ENCODE measurements at places on chromosomes 6 and 20.
A peak's percentile ranks its signal among the peaks of the same experiment; 100 is the strongest.

GRCh38 chr20:63641146-63641791, 12.0 kb downstream of the STMN3 start:
- no peak for DNase-seq

- peak; percentile 8 for DNase-seq
Observed at GRCh38 chr20:18428490-18429173, 38.2 kb downstream of the DZANK1 start.

DNA sequence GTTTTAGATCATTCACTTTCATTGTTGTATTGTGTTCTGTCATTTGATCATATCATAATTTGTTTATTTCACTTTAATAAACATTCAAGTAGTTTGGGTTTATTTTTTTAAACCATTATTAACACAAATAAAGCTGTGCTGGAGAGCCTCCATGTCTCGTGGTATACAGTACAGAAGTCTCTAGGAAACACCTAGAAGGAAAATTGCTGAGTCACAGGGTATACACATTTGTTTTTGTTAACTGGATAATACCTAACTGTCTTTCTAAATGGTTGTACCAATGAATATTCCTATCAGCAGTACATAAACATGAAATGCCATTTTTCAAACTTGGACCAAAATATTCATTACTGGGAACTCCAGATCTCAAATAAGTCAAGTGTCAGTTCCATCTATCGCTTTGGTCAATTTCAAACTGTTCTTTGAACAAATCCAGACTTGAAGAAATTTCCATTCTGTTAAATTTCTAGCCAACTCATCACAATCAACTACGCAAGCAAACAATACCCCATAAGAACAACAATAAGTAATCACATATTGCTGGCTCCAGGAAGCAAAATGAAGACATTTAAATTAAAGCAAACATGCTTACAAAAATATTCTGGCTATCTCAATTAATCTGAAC, 138.1 kb downstream of the ATXN1 start:
- DNase-seq: no peak

DNA sequence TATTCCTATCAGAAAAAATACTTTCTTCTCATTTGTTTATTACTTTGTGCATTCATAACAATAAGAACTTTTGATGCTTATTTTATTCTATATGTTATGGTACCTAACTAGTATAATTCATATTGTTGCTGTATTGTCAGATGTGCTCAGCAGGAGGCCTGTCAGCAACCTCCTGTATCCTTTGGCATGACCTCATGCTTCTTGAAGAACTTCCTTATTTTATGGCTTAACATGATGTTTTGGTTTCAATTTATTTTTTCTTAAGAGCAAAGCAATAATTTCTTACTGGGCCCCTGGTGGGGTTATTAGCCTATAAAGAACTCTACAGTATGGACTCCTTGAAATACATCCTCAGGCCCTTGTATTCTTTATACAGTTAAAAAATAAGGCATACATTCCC, 17.3 kb downstream of the GGTLC1 start:
- DNase-seq: no peak

DNA sequence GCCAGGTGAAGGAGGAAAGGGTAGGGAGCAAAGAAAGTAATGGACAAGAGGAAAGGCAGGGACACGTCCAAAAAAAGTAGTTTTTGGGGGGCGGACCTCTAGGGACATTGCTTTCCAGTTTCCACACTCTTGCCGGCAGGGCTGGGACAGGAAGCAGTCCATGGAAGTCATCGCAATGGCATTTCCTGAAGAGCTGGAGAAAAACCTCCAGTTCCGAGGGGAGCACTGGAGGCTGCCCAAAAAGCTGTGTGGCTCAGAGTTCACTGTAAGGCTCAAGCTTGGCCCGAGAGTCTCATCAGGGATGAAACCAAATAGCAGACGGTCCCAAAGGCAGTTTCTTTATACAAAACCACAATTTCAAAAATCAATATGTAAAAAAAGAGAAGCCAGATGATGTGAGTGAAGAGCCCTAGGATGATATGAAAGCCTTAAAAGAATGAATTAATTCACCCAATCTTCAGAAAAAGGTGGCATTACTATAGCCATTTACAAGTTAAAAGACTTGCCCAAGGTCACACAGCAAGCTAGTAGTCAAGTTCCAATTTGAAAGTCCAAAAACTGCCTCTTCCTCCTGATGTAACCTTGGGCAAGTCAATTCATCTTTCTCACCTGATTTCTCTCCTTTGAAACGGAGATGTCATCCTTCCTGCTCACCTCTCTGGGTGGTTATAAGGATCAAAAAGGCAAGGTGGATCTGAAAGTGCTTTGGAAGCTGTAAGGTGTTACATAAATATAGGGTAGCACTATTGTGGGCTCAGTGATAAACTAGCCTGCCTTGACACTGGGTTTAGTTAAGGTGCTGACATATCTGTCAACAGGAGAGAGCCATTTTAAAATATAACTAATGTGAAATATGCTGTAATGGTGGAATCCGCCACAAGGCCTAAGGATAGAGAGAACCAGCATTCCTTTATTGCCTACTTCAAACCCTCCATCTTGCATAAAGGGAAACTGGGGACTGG, 9.1 kb downstream of the BCL2L1 start:
- peak; percentile 97 for DNase-seq

GRCh38 chr20:63968928-63969760, 586 bp downstream of the ZNF512B start:
- no peak for DNase-seq

GRCh38 chr20:46638898-46639274, 12.4 kb downstream of the SLC13A3 start:
- no peak for DNase-seq

Measured in fibroblast of skin of right biceps (primary cell).